ENCODE measurements at places on chromosomes 11 and 22.
A peak's percentile ranks its signal among the peaks of the same experiment; 100 is the strongest.

DNA sequence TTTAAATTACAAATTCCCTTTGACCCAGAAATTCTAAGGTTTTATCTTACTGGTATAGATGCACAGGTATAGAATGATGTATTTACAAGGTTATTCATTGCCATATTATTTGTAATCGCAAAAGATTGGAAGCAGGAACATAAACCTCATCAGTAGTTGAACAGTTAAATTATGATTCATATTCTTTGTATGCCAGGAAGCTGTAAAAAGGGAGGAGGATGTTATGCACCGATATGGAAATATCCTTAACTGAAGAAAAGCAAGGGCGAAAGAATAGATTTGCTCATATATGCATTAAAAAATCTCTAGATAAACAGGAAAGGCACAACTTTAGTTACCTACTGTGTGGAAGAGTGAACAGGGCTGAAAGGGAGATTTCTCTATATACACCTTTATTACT lies 36.7 kb downstream of the PPFIA1 start:
- DNase-seq = no peak

GRCh38 chr11:18669219-18669596 lies 29.4 kb upstream of the TMEM86A start:
- no peak for DNase-seq

- no peak for DNase-seq
Measured at GRCh38 chr11:44694443-44694842, 32.3 kb upstream of the TSPAN18 start.

GRCh38 chr11:61892085-61892370 lies 683 bp upstream of the FADS3 start:
- no peak for DNase-seq

- peak; percentile 46 for DNase-seq
Measured at GRCh38 chr11:61777234-61778090, 14.9 kb downstream of the TMEM258 start.

GRCh38 chr11:3867209-3868091 lies 12.0 kb downstream of the STIM1 start:
- DNase-seq = no peak
